ENCODE measurements at places on chromosomes 7 and 10.

- no peak for DNase-seq
Observed at GRCh38 chr10:30973737-30974136, 57.9 kb downstream of the ZNF438 start.

DNA sequence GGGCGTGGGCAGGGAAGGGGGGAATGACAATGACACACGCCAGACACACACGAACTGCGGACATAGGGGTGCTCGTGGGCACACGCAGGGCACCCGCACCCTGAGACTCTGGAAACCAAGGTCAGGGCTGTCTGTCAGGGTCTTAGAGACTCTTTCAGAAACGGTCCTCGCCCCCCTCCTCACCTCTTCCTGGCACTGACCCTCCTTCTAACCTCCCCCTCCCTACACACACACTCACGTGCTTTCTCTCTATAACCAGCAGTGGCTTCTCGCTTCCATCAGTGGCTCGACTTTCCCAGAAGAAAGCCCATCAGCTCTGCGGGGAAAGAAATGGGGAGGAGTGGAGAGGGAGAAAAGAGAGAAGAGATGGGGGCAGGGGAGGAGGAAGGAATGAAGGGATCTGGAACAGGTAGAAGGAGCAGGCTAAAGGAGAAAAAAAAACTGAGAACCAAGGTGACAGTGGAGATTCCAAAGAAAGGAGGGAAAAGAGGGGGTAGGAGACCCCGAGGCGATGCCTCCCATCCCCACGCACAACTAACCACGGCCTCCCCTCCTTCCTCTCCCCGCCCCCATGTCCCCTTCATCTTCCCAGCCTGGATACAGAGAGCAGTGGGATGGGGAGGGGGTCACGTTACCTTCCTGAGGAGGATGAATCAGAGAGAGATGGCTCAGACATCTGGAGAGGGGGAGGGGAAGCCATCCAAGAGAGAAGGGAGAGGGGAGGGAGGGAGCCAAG is 1.7 kb upstream of the VGF start:
- no peak for DNase-seq

DNA sequence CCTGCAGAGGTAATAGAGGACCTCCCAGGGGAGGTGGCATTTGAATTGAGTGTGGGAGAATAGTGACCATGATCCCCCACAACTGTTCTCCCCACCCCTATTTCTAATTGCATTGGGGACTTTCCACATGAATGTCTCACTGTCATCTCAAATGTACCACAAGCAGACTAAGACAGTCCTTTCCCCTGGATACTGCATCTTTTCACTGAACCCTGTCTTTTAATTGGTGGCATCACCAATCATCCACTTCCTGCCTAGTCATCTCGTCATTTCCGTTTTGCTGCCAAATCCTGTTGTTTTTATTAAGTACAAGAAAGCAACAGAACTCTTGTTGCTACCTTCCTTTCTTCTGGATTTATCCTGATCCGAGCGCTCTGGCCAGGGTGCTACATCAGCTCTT is 120.3 kb downstream of the NRP1 start:
- no peak for DNase-seq

DNA sequence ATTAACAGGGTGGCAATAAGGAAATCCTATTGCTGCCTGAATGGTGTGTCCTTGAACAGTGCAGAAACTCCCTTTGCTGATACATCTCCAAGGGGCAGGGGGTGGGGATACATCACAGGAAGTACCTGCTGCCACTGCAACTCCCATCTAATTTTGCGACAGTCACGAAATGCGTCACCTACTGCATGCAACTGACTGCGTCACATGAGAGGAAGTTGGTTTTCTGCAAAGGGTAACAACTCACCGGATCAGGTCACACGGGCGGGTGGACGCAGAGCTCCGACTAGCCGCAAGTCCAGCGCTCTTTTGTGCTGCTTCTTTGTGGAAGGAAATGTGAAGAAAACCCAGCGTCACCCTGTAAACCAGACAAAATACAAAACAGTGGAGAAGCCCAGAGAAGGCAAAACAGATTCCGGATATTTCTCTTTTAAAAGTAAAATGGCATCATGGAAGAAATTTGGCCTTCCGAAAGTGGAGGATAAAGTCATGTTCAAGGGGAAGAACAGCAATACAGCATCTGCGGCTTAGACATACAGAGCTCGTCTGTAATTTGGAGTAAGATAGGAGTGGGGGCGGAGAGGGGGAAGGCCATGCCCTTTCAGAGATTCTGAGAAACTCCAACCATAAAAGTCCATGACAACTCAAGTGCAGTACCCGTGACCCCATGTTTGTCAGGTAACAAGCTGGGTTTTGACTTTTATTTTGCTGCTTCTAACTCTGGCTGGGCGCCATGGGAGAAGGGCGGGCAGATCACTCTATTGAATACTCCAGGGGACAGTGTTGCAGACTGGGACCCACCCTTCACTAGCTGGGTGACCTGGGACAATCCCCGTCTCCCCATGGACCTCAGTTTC is 32.3 kb upstream of the PLEKHS1 start:
- DNase-seq, result no peak

GRCh38 chr10:111548084-111548726 is 471.4 kb downstream of the ADRA2A start:
- no peak for DNase-seq

DNA sequence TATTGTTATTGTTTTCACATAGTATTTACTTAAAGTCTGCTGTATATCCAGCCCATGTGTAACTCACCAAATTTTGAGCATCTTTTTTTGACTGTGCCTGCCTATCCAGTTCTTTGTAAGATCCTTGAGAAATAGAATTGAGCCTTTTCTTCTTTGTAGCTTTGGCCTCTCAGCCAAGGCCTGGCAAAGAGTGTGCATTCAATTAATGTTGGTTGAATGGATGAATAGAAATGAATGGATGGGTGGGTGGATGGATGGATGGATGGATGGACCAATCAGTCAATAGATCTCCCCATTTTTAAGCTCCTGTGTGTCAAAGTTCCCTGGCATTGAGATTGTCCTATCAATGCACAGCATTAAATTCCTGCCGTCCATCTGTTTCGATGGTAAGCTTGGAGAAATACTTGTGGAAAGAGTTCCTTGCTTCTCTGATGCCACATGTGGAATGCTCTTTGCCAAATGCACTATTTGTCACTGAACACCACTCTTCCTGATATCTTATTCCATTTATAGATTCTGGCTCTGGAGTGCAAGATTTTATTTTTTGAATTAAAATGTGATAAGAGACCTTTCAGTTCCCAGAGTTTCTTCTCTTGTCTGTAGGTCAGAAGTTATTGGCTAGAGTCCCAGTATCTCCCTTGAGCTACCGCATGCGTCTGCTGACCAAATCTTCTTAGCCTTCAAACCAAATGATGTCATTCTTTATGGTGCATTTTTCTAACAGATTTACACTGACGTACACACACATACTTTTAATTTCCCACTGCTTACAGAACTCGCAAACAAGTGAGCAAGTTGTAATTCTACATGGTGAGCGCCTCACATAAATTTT is 20.7 kb upstream of the ADRB1 start:
- DNase-seq, result no peak

DNA sequence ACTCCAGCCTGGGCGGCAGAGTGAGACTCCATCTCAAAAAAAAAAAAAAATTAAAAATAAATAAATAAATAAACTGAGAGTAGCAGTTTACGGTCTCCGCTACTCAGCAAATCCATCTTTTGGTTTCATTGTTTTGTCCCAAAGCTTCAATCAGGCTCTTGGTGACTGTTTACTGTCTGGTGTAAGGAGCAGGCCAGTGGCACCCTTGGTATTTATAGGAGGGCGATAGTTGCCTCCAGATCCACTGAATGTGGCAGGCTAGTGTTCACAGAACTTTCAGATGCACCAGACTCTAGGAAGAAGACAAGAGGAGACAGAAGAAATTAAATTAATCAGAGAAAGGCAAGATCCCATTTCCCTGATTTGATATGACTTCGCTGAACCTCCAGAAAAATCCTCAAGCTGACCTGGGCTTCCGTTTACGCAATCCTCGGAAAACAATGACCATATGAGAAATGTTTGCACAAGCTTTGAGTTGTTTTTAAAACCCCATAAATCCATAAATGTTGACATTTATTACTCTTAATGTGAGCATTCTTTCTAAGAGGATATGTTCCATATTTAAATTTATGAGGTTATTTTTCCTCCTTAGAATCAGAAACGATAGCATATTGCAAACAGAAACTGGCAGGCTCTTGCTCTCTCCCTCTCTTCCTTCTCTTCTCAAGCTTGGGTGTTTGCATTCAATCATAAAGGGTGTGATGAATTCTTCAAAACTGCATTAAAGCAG is 7.1 kb upstream of the MUC3A start:
- no peak for DNase-seq

GRCh38 chr7:2982831-2983230 is 60.8 kb downstream of the CARD11 start:
- DNase-seq, result peak; percentile 46

DNA sequence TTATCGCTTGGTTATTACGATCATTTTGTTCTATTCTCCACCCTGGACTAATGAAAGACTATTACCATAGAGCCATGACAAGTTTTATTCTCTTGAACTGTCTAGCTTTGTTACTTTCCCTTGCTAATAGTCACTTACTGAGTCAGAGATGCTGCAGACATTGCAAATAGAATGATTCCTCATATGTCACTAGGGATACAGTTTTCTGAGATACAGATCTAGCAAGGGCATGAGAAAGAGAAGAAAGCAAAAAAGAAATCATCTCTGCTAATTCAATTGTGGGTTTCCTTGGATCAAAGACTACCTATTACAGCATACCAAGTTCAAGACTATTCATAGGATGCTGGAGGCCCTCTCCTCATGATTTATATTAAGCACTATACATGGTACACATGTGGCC is 204.3 kb downstream of the MBL2 start:
- no peak for DNase-seq

DNA sequence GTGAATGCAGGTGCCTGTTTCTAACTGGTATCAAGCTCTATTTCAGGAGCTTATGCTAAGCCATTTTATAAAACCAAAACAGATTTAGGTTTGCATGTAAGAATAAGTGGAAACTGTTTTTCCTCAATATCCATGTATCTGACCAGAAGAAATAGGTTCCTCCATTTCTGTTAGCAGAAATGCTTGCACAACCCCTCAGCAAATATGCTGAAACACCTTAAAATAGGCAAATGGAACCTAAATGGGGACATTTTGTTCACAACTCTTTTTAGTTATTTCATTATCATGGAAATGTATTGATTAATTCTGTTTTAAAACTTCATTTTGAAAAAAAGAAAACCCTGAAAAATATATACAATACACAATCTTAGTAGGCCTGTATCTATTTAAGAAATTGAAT is 8.9 kb upstream of the EEPD1 start:
- DNase-seq, result no peak

- DNase-seq, result no peak
Observed at GRCh38 chr10:30057421-30057841, 2.0 kb downstream of the JCAD start.

GRCh38 chr10:88089498-88089897 is 226.1 kb downstream of the PTEN start:
- DNase-seq, result no peak

DNA sequence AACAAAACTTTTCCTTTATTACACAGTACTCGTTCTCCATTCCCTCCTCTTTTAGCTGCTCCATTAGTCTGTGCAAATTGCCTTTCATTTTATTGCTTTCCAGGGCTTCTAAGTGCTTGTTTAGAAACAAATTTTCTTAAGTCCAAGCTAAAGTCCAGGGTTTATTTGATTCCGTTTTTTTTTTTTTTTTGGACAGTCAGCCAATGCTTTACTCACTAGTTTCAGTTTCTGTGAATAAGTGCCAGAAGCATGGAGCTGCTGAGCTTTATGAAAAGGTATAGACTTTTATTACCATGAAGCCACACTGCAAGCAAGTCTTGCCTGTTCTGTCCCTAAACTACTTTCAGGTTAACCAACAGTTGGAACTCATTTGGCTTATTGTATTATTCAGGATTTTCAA is 455.0 kb downstream of the GFRA1 start:
- DNase-seq, result no peak

GRCh38 chr7:48179496-48180030 is 8.3 kb downstream of the ABCA13 start:
- no peak for DNase-seq

- no peak for DNase-seq
Observed at GRCh38 chr10:124963866-124964720, 22.2 kb downstream of the ZRANB1 start.

DNA sequence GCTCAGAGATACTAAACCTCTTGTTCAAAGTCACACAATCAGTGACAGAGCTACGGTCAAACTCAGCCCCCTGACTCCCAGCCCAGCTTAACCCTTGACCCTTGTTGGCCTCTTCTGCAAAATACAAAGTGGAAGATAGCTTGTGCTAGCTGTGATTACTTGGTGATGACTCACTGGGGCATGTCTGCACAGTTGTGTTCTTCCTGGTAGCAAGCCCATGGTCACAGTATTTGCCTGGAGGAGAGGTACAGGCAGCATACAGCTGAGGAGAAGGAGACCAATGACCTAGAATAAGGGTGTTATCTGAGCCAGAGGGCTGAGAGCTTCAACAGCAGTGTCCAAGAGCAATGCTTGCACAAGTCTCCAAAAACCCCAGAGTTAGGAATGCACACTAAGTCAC is 5.7 kb upstream of the HSPA12A start:
- peak; percentile 27 for DNase-seq

GRCh38 chr10:118732245-118733165 is 22.3 kb downstream of the CACUL1 start:
- DNase-seq, result peak; percentile 20

DNA sequence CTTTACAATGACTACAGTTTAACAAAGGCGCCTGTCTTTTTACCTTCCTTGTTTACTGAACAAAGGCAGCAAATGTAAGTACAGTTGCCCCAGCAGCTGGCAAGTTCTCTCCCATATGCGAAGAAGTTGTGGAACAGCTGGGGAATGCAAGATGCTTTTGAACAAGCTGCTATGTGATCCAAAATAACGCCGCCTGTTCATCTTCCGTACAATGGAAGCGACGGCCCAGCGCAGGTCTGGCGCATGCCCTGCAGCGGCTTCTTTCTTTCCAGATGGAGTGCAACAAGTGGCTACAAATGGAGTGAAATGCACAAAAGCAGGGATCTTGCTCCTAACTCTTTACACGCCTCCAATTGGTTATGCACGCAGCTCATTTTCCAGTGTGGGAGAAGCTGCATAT is 97.0 kb upstream of the SVIL start:
- DNase-seq, result no peak

DNA sequence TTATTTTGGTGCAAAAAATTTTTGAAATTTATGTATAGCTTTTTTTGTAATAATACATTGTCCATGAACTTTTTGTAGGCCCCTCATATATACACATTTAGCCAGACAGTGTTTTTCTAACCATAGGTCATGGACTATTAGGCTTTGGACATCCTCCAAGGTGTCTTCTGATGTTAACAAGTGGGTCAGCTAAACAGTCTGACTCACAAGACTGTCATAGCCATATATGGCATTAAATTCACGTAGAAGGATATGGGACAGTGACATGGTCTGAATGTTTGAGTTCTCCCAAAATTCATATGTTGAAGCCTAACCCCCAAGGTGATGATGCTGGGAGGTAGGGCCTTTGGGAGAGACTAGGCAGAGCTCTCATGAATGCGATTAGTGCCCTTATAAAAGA is 14.0 kb upstream of the NUB1 start:
- no peak for DNase-seq

- DNase-seq, result no peak
Observed at GRCh38 chr10:127407551-127407950, 141.6 kb upstream of the NPS start.

- DNase-seq, result no peak
Observed at GRCh38 chr7:114989531-114989930, 67.6 kb downstream of the MDFIC start.

- DNase-seq, result peak; percentile 84
Observed at GRCh38 chr7:47991741-47992311, 12.4 kb upstream of the HUS1 start.

Measured in CD8-positive, alpha-beta memory T cell (primary cell).